Thoracic aorta (tissue), 2 donors: ENCODE measurements at places on chromosomes 4 and X.
A peak's percentile ranks its signal among the peaks of the same experiment; 100 is the strongest.

DNA sequence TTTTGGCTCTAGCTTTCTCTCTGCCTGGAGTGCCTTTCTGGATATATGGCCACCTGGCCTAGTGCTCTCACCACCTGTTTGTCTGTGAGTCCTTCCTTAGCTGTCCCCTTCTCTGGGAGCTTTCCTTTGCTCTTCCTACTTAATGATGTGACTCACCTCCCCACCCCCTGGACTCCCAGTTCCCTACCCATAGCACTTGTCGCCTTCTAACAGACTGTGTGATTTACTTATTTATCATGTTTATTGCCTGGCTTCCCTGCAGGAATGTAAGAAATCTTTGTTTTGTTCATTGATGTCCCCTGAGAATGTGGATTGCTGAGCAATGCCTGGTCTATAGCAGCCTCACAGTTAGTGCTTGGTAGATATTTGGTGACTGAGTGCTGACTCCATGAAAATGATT is 18.9 kb downstream of the ADD1 start:
- no peak for DNase-seq

DNA sequence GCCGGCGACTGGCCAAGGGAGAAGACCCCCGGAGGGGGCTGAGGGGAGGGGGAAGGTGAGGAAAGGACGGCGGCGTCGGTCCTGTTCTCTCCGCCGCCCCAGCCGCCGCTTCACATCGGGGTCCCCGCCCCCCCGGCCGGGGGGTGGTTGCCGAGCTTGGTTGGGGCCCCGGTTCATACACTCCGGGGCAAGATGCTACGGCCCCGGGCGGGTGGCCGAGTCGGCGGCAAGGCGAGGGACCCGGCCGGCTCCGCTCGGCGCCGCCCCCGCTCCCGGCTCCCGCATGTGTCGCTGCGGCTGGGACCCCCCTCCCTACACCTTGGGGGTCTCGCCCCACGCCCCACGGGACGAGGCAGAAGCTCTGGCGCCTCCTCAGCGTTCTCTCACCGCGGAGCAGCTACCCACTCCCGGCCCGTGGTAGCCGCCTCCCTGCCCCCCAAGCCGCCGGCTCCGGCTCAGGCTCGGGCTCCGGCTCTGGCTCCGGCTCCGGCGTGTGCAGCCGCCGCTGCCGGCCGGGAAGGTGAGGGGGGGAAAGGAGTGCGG is 461 bp downstream of the FBXW7 start:
- DNase-seq: no peak

DNA sequence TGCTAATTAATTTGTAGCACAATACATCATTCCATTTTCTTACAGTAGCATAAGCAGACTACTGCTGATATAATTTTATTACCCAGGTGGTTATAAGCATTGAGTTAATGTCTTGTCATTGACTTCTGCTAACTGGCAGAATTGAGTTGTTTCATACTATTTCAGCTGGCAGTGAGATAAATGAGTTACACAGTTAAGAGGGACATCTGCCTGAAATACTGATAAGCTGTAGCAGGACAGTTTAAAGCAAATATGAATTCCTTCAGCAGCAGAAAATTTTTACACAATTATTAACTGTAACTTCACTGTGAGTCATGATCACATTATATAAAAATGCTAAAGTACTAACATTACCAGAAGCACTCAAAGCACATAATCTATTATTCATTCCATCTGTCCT is 326.8 kb downstream of the INPP4B start:
- no peak for DNase-seq

DNA sequence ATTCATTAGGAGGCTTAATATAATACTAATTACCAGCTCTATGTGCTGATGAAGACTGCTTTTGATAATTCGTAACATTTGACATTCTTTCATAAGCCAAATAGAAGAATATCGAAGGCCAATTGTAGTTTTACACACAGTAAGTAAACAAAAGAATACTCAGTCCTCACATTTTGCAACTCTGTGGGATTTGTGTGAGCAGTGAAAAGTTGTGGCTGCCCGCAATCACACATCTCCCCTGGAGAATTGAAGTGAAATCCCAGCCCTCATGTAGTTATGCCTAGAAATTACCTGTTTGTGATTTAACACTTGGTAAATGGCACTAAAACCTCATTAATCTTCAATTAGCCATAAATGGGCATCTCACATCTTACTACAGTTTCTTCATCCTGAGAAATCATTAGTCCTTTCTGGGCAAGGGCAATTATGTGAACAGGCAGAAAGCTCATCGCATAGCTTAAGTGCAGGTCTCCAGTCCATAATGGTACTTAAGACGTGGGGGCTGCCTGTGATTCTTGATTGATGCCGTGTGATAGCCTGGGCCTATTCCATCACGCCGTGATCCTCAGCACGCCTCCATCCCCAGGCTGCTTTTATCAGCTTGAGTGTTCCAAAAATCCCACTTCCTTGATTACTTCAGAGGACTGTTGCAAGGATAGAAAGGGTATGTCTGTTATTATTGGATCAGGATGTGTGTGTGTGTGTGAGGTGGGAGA is 97.9 kb upstream of the METTL14 start:
- no peak for DNase-seq

DNA sequence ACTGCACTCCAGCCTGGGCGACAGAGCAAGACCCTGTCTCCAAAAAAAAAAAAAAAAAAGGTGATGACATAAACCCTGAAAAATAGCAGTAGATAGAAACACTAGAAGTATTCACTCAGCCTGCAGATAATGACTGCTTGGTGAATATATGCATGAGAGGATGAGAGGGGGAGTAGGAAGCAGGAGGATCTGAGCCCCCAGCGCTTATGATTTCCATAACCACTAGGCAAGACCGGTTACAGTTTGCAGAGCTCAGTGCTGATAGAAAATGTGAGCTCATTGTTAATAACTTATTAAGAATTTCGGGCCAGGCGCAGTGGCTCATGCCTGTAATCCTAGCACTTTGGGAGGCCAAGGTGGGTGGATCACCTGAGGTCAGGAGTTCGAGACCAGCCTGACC is 40.8 kb upstream of the SLC34A2 start:
- no peak for DNase-seq

- DNase-seq: no peak
These were observed 503 bp upstream of the PDE5A start for GRCh38 chr4:119629142-119629471.

GRCh38 chrX:29397506-29397905 is 810.3 kb downstream of the IL1RAPL1 start:
- no peak for DNase-seq

GRCh38 chr4:33649015-33649414 is 2595.3 kb downstream of the ARAP2 start:
- no peak for DNase-seq

DNA sequence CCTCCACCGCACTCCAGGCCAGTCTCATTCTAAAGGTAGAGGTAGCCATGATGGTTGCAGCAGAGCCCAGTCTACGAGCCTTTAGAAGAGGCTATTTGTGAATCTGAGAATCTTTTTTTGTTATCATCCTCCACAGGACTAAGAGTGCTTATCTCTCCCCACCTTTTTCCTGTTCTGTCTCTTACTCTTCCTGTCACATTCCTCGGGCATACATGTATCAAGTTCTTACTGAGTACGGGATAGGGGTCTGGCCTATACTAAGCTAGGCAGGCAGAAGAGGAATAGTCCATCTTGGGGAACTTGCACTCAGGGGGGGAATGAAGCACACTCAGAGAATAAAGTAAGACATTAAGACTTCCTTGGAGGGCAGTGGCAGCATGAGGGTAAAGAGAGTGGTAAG is 25.7 kb downstream of the LAS1L start:
- DNase-seq: no peak

DNA sequence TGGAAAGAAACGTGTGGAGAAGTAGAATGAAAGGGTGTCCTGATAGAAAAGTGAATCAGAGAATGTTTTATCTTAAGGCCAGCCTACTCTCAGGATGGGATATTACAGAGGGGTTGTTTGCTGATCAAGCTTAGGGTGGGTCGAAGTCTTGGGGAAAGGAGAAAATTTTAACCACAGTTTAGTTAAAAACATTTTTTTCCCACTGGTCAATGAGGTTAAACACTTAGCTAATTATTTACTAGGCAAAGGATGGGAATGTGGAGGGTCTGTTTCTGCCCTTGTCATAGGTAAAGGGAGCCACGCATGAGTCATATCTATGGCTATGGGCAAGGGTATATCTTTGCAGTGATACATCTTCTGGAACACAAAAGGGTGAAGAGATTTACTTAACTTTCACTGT is 16.1 kb upstream of the SULT1E1 start:
- DNase-seq: no peak

- no peak for DNase-seq
These were observed 64.0 kb upstream of the GPRIN3 start for GRCh38 chr4:89371614-89372013.

- DNase-seq: no peak
These were observed 136.8 kb downstream of the CHRNA9 start for GRCh38 chr4:40471923-40472322.

- DNase-seq: no peak
These were observed 32.6 kb downstream of the DCK start for GRCh38 chr4:71026086-71026485.

- DNase-seq: no peak
These were observed 984.4 kb downstream of the RAB28 start for GRCh38 chr4:12499693-12500092.

DNA sequence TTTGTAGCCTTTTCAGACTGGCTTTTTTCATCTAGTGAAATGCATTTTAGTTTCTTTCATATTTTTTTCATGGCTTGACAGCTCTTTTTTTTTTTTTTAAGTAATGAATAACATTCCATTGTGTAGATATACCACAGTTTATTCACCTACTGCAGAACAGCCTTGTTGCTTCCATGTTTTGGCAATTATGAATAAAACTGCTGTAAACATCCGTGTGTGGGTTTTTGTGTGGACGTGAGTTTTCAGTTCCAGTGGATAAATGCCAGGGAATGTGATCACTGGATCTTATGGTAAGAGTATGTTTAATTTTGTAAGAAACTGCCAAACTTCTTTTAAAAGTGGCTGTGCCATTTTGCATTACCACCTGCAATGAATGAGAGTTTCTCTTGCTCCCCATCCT is 160.8 kb downstream of the SOWAHB start:
- no peak for DNase-seq

DNA sequence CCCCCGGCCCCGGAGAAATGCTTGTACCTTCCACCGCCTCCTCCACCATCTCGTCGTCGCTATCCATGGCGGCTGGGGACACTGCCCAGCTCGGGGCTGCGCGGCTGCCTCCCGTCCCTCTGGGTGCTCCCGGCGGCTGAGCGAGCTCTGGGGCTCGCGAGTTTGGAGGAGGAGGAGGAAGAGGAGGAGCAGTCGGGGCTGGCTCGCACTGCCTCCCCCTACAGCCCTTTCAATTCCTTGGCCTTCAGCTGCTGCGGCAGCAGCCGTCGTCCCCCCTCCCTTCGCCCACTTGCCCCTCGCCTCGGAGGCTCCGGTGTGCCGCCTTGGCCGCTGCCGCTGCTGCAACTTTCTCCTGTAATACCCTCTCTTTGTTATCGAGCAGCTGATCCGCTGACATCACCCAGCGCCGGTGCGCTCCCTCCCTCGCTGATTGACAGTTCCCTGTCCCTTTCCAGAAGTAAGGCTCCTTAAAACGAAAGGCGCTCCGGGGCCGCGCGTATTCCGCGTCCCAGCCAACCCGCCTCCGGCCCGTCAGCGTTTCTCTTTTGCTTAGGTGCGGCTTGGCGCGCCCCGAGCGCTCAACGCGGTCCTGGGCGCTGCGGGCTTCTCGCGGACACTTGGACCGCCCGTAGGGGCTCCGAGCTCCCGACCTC is at the start of gene SETD7:
Gene SETD7 (minus strand): TSS at position 149 of the 653 bp plus-strand sequence. CDS start 82 bp downstream, at position 67.
- peak; percentile 18 for DNase-seq

DNA sequence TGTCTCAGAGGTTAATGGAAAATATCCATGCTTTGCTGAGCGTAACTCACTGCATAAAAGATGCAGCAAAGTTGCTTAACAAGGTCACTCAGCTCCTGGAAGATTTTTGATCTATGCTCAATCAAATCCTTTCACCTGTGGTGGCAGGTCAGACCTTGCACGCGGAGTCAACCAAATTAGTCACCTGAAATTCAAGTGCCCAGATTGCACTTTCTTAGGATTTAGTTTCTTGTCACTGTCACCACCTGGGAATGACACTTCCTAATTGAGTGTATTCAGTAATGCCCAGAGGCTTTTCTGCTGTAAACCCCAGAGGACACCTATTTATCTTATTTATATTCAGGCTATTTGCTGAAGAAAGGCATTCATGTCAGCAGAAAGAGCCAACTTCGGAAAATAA is 215.8 kb upstream of the SMIM31 start:
- DNase-seq: no peak

GRCh38 chrX:150941580-150941979 is 41.6 kb upstream of the HMGB3 start:
- DNase-seq: no peak

DNA sequence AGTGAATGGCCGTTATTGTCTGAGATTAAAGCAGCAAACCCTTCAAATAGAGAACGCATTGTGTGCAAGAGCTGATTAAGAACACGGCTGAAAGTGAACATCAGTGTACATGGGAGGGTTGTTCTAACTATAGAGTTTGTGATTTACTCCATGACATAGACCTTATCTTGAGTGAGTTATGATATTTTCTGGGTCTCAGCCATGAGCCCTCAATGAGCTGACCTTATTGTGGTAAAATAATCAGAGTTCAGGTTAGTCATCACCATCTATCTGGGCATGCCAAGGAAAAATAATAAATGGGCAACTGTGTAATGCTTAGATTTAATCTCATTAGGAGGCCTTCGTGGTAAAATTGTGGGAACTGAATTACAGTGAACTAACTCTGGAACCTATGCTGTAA is 33.2 kb upstream of the CLDN24 start:
- no peak for DNase-seq

DNA sequence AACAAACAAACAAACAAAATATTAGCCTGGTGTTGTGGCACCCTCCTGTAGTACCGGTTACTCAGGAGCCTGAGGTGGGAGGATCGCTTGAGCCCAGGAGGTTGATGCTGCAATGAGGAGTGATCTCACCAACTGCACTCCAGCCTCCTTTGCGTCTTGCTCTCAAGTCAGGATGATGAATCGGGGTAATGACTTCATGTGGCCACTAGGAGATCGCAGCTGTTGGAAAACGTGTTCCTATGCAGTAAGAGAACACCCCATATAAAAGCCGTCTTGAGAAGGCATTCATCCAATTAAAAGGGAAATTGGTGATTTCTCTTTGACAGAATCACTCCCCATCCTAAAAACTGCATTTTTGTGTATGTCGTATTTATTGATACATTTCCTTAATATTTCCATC is 6.9 kb downstream of the CCNB3 start:
- DNase-seq: no peak

DNA sequence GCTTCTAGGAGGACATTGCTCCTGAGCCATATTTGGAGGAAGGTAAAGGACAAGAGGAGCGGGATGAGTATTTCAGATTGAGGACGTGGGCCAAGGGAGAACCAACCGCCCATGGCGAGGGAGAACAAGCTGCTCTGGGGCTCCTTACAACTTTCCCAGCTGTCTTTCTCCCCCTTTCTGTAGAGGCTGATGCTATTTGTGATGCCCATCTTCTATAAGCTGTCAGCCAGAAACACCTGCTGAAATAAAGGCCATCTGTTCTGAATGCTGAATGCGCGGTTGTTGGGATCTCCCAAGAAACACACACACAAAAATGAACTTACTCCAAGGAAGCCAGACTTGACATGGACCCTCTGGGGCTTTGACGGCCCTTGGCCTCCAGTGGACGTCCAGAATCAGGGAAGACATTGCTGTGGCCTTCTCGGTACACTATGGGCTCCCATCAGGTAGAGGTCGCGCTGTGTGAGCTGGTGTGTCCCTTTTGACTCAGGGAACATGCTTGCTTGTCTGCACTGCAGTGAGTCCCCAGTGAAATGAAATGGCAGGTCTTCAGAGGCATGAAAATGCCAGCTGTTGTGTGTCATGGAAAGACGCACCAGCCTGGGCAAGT is 30.9 kb downstream of the RWDD4 start:
- DNase-seq: no peak

GRCh38 chrX:1440506-1440905 is 12.2 kb downstream of the ASMTL start:
- DNase-seq: no peak

- DNase-seq: no peak
These were observed 216.8 kb downstream of the AFAP1 start for GRCh38 chr4:7722766-7723387.
